Ovary (tissue), 10 donors: ENCODE measurements at places on chromosomes 3 and 15. TPM values are rescaled to one million over a fixed set of nuclear protein-coding genes. Genes with fewer than 3 reads are reported as not detected.

The ETFA gene
- total RNA-seq = 78.9 TPM

The C3orf49 gene
- not detected for total RNA-seq

DNA sequence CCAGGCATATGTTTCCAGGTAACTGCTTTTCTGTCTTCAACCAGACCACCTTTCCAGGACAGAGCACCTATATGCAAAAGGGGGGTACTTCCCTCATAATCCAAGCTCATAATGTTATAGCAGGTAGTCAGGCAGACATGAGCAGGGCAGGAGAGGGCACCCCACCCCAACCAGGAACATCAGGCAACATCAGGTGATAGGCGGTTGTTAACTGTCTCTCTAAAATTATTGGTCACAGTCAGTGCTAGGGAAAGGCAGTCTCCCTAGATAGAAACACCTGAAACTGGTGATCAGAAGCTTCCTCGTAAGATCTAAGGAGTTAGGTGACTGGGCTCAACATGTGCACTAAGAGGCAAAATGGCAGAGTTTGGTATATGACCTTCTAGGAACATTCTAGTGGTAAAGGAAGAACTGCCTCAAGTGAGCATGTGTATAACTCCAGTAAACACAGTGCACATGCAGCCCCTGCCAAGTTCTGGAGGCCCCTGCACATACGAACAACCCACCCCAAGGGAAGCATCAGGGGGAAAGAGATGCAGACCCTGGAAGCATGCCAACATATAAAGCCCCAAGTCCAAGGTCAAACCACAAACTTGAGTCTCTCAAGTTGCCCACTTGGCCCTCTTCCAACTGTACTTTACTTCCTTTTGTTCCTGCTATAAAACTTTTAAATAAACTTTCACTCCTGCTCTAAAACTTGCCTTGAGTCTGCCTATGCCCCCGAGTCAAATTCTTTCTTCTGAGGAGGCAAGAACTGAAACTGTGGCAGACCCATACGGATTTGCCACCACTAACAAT lies 270.9 kb downstream of the ULK4 start:
- DNase-seq = no peak
- no peaks in the 10 kb centered on the region for H3K27me3 ChIP-seq
- no peak overlapping the region for H3K27ac ChIP-seq

The SCN11A gene
- under 0.01 TPM for total RNA-seq

GRCh38 chr3:69825446-69825845 lies 86.2 kb downstream of the MITF start:
- H3K4me1 ChIP-seq = peaks cover 3% of the 10 kb centered on the region
- no peak overlapping the region for H3K4me3 ChIP-seq
- DNase-seq = no peak
- no peaks in the 10 kb centered on the region for H3K36me3 ChIP-seq
- H3K27me3 ChIP-seq = no peaks in the 10 kb centered on the region
- H3K27ac ChIP-seq = no peak overlapping the region

DNA sequence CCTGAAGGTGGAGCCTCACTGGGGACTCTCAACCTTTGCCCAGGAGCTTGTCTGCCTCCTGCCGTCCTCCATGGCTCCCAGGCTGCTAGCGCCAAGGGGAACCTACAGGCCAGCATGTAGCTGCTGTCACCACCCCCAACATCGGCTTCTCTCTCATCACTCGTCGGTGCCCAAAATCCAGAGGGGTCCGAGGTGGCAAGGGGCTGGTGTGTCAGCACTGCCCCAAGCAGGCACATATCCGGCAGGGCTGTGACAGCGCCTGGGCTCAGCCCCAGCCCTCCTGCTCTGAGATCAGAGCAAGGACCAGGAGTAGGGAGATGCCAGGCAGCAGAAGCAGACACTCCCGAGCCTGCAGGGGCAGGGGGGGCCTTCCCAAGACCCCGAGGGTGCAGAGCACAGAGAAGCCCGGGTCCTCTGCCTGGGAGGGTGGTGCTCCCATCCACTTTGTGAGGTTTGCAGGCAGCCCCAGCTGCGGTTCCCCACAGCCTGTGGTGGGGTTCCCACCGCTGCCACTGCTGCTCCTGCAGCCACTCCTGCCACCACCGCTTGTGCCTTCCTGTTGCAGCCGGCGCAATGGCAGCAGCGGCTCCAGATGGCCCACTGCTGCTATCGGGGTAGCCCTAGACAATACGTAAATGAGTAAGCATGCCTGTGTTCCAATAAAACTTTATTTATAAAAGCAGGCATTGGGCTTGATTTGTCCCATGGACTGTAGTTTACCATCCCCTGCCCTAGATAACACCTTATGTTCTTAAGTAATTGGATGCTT lies 451.0 kb downstream of the EPHA6 start:
- no peaks in the 10 kb centered on the region for H3K27me3 ChIP-seq
- no peak overlapping the region for H3K4me3 ChIP-seq
- no peaks in the 10 kb centered on the region for H3K4me1 ChIP-seq
- no peak for DNase-seq
- no peaks in the 10 kb centered on the region for H3K36me3 ChIP-seq

DNA sequence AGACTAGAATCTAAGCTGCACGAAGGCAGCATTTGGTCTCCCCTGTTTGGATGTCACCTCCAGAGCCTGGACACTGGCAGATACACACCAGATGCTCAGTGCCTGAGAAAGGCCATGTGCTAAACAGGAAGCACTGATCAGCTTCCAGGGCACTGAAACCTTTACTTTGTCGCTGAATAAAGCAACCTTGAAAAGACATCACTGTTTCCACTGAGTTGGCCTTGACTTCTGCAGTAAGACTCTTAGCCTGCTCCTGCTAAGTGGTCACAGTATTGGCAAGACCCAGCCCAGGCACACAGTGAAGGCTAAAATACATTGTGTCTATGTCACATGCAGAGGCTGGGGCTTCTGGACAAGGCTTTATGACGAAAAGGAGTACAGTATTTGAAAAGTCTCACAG lies 104.3 kb upstream of the ICE2 start:
- no peaks in the 10 kb centered on the region for H3K27me3 ChIP-seq
- no peak overlapping the region for H3K4me3 ChIP-seq
- H3K4me1 ChIP-seq = peaks cover 11% of the 10 kb centered on the region

DNA sequence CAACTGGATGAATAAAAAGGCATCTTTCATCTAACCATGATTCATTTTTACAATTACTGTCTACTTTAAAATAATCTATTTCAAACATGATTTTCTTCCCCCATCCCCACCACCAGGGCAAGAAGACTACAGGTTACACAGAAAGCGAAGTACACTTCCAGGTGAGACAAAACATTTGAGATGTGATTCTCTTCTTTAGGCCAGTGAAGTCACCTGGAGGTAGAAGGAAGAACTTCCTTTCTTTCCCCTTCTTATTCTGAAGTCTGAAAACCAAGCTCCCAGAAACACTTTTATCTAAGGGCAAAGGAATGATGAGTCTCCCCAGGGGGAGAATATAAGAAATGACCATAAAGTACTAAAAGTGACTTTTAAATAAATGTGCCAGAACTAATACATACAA lies 36.7 kb downstream of the SHQ1 start:
- no peaks in the 10 kb centered on the region for H3K4me1 ChIP-seq
- no peak overlapping the region for H3K4me3 ChIP-seq
- H3K27me3 ChIP-seq = no peaks in the 10 kb centered on the region
- DNase-seq = no peak
